ENCODE measurements at places on chromosomes 7 and 10. TPM values are rescaled to one million over a fixed set of nuclear protein-coding genes. Genes with fewer than 3 reads are reported as not detected.

TAF3 gene
- 1.3 TPM for total RNA-seq

CYP3A4 gene
- total RNA-seq: not detected

- peak; percentile 77 for DNase-seq
These were observed 51.6 kb downstream of the ARMH3 start for GRCh38 chr10:102004376-102004775.

KCP gene
- total RNA-seq: 0.53 TPM

RABGEF1 gene
- total RNA-seq: 35.3 TPM

DNA sequence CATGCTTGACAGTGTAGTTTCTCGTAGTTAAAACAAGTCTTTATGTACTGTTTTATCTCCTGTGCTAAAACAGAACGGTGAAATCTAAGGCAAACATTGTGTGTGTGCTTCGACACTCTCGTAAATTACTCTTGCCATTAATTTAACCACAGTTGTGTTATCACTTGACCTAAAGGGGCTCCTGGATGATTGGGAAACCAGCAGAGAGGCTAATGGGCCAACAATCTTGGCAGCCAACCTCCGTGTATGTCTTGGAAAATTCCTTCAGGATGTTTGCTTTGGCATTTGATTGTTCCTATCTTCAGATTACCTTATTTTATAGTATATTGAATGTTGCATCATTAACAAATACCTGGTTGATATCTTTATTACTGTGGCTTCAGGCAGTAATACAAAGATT is 409.5 kb downstream of the SDK1 start:
- no peak for DNase-seq

DNA sequence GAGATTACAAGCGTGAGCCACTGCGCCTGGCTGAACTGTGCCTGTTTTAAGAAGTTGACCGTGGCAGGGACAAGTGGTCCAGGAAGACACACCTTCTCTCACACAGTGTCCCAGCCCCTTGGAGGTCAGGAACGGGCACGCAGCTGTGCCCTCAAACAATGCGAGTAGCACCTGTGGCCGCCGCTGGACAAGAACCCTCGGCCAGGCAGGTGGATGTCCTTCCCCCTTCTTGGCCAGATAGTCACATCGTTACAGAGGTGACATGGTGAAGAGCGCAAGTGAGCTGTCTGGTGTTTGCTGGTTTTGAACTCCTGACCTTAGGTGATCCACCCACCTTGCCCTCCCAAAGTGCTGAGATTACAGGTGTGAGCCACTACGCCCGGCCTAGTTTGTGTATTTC is 8.8 kb downstream of the ZFAND2A start:
- DNase-seq: no peak

GRCh38 chr10:107072028-107072427 is 92.5 kb downstream of the SORCS1 start:
- no peak for DNase-seq

DNA sequence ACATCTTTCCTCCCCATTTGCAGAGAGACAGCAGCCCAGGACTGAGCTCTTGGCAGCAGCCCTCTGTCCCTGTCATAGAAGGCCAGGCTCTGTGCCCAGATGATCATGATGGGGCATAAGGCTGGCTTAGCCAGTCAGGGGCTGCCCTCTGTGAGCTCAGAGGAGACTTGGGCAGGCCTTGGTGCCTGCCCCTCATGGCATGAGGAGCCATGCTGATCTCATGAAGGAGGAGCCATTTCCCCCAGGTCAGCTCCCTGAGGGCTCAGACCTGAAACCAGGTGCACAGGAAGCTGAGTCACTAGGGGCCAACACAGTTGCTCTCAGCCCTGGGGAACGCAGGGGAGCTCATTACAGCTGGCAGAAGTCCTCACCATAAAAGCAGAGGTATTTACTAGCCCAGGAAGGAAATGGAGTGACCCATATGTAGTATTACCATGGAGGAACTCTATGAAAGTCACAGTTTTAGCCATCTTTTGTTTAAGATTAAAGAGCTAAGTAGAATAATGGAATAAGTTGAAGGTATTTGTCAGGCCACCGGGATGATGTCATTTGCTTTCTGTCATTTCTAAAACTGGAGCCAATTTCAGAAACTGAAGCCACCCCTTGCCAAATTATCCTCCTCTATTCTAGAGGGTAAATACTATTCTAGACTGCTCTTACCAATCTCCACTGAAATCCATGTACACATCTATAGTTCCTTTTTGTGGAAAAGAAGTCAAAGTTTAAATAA is 362.4 kb upstream of the ZNF32 start:
- peak; percentile 52 for DNase-seq

SPDYE2B gene
- not detected for total RNA-seq

FAM25A gene
- 4.7 TPM for total RNA-seq

KEL gene
- not detected for total RNA-seq
